ENCODE measurements at places on chromosomes 1 and 21. TPM values are rescaled to one million over a fixed set of nuclear protein-coding genes. Genes with fewer than 3 reads are reported as not detected.

The CD34 gene
- total RNA-seq: 0.05 TPM

DNA sequence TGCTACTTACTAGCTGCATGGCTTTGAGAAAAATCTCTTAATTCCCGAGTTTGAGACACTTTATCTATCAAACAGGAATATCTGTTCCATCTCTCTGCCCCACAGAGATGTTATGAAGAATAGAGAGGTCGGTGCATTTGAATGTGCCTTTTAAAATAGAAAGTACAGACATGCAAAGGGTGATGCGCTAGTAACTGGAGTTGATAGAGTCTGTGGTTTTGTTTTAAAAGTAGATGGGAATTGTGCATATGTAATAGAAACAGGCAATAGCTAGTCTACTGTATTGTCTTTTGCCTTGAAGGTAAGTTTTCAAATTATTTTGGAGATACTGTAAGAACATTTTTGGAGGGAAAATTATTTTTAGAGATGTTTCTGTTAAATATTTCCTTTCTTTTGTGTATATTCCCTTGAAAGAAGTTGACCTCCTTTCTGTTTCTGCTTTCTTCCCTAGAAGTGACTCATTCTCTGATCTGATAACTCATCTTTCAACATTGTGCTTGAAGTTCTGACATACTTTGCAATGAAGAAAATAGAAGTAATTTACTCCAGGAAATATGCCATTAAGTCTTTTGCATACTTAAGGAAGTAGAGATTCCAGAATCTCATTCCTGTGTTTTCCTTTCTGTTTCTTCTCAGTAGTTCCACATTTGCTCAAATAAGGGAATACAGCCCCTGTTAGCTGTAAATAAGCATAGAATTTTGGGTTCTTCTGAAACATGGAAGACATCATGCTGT is 151.6 kb downstream of the SDCCAG8 start:
- no peak overlapping the region for H3K4me3 ChIP-seq
- no peaks in the 10 kb centered on the region for H3K27me3 ChIP-seq
- H3K27ac ChIP-seq: peak overlapping the region; percentile 31
- peaks cover 14% of the 10 kb centered on the region for H3K4me1 ChIP-seq

DNA sequence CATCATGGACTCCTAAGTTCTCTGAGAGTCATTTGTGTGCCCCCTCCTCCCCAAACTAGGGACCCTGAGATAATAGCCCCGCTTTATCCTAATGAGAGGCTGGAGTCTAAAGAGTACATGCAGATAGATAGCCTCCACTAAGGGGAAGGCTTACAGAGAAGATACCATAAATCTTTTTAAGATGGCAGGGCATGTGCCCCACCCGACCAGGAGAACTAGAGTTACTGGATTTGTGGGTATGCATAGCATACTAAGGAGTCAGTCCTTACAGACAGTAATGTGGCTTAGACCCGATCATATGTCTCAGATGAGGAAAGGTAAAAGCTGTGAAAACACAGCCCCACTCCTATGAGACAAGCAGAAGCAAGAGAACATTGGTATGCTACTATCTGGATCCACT is 25.7 kb upstream of the PKN2 start:
- no peaks in the 10 kb centered on the region for H3K36me3 ChIP-seq
- no peak overlapping the region for H3K27ac ChIP-seq
- DNase-seq: no peak
- H3K4me1 ChIP-seq: peaks cover 34% of the 10 kb centered on the region

DNA sequence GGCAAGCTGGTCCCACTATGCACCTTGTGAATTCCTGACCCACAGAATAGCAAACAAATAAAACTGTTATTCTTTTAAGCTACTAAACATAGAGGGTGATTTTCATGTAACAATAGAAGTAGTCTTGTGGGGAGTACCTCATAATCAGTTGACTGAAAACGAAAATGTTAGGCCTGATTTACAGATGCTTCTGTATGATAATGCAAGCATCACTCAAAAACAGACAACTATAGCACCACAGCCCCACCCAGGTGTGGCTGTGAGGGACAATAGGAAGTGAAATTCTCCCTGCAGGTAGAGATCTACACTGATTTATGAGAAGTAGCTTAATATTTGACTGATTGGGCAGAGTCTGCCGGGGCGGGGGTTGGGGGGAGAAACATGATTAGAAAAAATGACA is 26.5 kb upstream of the KRTAP19-8 start:
- H3K27me3 ChIP-seq: peaks cover 11% of the 10 kb centered on the region
- no peak overlapping the region for H3K27ac ChIP-seq
- no peaks in the 10 kb centered on the region for H3K36me3 ChIP-seq
- H3K4me1 ChIP-seq: no peaks in the 10 kb centered on the region
- no peak overlapping the region for H3K4me3 ChIP-seq
- no peak for DNase-seq

- H3K4me3 ChIP-seq: no peak overlapping the region
- no peaks in the 10 kb centered on the region for H3K4me1 ChIP-seq
- no peak overlapping the region for H3K27ac ChIP-seq
- H3K36me3 ChIP-seq: peaks cover 4% of the 10 kb centered on the region
These were observed 22.4 kb downstream of the NADK start for GRCh38 chr1:1755852-1756251.

DNA sequence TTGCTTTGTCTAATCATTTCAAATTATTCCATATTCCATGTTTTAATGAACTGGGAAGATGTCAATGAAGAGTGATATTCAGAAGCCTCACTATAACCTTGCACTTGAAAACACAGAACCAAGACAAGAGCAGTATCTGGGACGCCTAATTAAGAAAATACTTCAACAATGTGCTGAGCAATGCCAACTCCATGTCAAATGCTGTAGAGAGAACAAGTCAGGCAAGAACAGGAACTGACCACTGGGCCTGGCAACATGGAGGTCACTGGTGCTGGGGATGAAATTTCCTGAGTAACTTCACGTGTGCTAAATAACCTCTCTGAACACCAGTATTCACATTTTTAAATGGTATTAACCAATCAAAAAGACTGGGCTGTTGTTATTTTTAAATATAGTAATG is 22.8 kb downstream of the HEATR1 start:
- H3K27ac ChIP-seq: no peak overlapping the region
- H3K27me3 ChIP-seq: no peaks in the 10 kb centered on the region
- H3K36me3 ChIP-seq: peaks cover 3% of the 10 kb centered on the region
- H3K4me1 ChIP-seq: no peaks in the 10 kb centered on the region

DNA sequence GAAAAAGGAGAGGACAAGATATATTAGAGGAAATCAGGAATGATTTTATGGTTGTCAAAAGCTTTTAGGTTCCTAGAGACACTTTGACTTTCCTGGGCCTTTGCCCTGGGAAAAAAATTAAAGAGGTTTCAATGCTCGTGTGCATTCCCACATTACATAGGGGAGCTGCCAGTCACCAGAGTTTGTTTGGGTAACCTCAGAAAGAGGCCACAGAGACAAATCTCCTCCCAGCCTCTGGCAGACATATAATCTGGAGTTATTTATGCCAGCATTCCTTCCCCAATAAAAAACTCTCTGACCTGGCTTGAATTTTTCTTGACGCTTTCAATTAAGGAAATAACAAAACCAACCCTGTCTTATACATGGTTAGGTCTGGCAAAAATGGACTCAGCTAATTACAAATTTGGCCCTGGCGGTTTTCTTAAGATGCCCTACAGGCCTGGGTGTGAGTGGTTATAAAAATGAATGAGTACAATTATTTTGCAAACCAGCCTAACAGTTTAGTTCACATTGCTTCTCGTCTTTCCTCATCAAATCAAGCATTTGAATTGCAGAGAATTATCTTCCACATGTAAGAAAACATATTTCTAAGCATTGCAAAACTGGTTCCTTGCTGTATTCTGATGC is 63.7 kb downstream of the WLS start:
- H3K4me1 ChIP-seq: no peaks in the 10 kb centered on the region
- no peak overlapping the region for H3K4me3 ChIP-seq
- H3K36me3 ChIP-seq: no peaks in the 10 kb centered on the region
- no peak overlapping the region for H3K27ac ChIP-seq

GRCh38 chr1:160747717-160748116 is 8.7 kb downstream of the SLAMF7 start:
- DNase-seq: no peak
- H3K4me3 ChIP-seq: no peak overlapping the region
- peak overlapping the region; percentile 44 for H3K27ac ChIP-seq
- H3K4me1 ChIP-seq: peaks cover 99% of the 10 kb centered on the region
- no peaks in the 10 kb centered on the region for H3K27me3 ChIP-seq
- no peaks in the 10 kb centered on the region for H3K36me3 ChIP-seq

GRCh38 chr1:192862271-192862670 is 53.4 kb downstream of the RGS2 start:
- H3K27me3 ChIP-seq: no peaks in the 10 kb centered on the region
- H3K27ac ChIP-seq: no peak overlapping the region
- H3K4me3 ChIP-seq: no peak overlapping the region

DNA sequence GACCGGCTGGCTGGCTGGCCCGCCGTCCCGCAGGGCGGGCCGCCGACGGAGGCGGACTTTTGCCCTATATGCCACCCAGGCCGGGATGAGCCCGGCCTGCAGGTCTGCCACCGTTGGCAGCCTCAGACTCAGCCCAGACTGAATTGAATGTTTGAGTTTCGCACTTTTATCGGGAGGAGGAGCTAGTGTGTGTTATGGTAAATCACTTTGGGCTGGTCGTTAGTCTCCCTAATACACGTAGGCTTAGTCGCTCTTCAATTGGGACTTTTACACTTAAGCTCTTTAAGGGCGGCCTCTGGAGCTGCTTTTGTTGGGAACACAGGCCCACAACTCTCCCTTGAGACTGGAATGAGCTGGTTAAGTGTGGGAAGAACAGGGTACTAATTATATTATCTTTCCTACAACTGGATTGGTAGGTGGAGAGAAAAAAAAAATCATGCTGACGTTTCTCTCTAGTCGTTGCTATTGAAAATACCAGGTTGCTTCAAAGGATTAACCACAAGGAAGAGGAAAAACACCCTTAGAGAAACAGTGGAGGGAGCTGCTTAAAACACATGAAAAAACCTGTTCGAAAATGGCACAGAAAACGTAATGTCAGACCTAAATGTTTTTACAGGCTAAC is 1.4 kb upstream of the IRF2BP2 start:
- no peaks in the 10 kb centered on the region for H3K27me3 ChIP-seq
- peak overlapping the region; percentile 85 for H3K4me3 ChIP-seq
- H3K36me3 ChIP-seq: peaks cover 22% of the 10 kb centered on the region
- peaks cover 35% of the 10 kb centered on the region for H3K4me1 ChIP-seq
- peak overlapping the region; percentile 99 for H3K27ac ChIP-seq
- DNase-seq: no peak

DNA sequence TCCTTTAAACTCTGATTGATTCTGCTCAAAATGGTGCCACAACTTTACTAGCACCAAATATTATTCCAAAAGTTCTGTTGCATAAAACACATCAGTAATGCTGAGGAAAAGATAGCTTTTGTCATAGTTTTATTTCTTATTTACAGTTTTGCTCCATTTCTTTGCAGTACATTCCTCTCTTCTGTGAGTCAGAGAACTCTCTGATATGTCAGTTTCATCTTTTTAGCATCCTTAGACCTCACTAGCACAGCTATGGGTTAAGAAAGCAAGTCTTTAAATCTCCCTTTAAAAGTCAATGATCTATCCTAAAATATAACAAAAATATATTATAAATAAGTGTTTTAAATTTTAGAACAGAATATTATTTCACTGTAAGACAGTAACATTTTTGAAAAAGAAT is 356.6 kb upstream of the SNX7 start:
- no peaks in the 10 kb centered on the region for H3K4me1 ChIP-seq
- H3K4me3 ChIP-seq: no peak overlapping the region
- DNase-seq: no peak
- no peak overlapping the region for H3K27ac ChIP-seq
- H3K27me3 ChIP-seq: no peaks in the 10 kb centered on the region

GRCh38 chr1:81296601-81297000 is 504.1 kb upstream of the ADGRL2 start:
- H3K4me1 ChIP-seq: no peaks in the 10 kb centered on the region
- H3K4me3 ChIP-seq: no peak overlapping the region
- no peaks in the 10 kb centered on the region for H3K36me3 ChIP-seq
- DNase-seq: no peak
- H3K27me3 ChIP-seq: no peaks in the 10 kb centered on the region

GRCh38 chr1:29332204-29332603 is 95.9 kb downstream of the PTPRU start:
- H3K4me1 ChIP-seq: no peaks in the 10 kb centered on the region
- H3K27me3 ChIP-seq: peaks cover 9% of the 10 kb centered on the region
- no peak overlapping the region for H3K27ac ChIP-seq
- H3K4me3 ChIP-seq: no peak overlapping the region
- DNase-seq: peak; percentile 23

DNA sequence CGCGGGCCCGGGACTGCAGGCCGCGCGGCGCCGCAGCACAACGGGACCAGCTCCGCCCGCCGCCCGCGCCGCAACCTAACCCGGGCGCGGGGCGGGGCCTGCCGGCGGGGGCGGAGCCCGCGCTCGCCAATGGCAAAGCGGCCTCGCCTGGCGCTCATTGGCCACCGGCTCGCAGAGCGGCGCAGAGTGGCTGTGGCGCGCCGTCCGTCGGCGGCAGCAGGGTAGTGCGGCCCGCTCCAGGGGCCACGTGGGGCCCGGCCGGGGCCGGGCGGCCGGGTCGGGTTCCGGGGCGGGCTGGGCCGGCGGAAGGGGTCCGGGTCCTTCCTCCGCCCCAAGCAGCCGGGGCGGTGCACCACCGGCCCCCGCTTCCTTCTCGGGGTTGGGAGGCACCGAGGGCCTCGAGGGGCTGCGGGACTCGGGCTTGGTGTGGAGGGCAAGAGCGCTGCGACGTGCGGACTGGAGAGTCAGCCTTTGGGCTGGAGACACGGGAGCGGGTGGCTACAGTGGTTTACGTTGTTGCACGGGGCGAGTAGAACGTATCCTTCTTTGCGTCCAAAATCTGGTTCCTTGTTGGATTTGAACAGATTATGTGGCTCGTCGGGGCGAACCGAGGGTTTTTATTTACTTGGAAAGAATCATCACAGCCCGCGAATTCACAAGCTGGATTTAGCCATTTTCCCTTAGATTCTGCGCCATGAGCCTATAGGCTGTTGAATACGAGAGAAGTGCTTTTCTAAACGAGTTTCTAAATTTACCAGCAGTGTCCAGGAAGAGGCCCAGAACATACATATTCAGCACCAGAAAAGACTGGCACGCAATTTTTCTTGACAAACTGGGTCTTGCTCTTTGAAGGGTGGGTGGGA is at the start of gene SRM:
TSS of gene SRM (minus strand) at position 51 of the 863 bp plus-strand sequence. CDS start 75 bp downstream, outside the sequence.
- DNase-seq: peak; percentile 96
- peak within 1 kb of the TSS; percentile 98 for H3K4me3 ChIP-seq
- H3K4me1 ChIP-seq: peaks cover 61% of the 10 kb centered on the region
- peak within 1 kb of the TSS; percentile 91 for H3K27ac ChIP-seq
- no peaks in the 10 kb centered on the region for H3K27me3 ChIP-seq

The RNU1-3 gene
- 1,278 TPM for total RNA-seq

The S100A7 gene
- total RNA-seq: not detected

All from activated T-cell treated with anti-CD3 and anti-CD28 coated beads, Interleukin-2, amount 50 U/mL, for 72 hours (primary cell).